ENCODE measurements at places on chromosomes 2 and 18. TPM values are rescaled to one million over a fixed set of nuclear protein-coding genes. Genes with fewer than 3 reads are reported as not detected.

DNA sequence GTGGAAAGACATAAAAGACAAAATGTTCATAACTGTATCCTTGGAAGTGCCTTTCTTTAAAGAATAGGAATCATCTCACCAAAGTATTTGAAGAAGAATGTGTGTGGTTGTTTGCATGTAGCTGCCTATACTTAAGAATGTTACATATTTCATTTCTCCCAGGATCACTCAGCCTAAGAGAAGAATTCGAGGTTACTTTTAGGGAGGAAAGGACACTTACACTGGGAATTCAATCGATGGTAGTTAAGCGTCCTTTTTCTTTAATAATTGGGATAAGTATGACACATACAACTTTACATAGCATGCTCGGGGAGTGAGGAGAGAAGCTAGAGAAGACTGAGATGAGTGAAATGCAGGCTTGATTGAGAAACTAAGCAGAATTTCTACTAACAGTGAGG lies 22.0 kb upstream of the CYP1B1 start:
- no peak for DNase-seq

UGT1A4 gene
- not detected for total RNA-seq

- no peak for DNase-seq
These were observed 38.0 kb upstream of the DARS1 start for GRCh38 chr2:136023416-136023815.

GRCh38 chr2:155060896-155061295 lies 362.4 kb downstream of the KCNJ3 start:
- no peak for DNase-seq

HOXD8 gene
- not detected for total RNA-seq

DNA sequence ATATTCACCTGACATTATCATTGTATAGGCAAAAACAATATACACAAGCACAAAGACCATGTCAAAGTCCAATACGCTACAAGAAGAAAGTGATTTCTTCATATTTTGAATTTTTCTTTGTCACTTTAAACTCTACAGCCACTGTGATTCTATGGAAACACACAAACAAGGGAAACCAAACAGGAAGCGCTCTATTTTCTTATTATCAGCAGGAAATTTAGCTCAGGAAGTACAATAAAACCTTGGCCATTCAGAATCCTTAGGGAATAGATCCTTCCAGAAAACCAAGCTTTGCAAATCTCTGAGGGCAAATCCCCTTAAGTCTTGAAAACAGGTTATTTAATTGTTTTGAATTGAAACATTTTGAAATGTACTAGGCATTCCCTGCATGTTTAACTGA lies 336.2 kb downstream of the EPHA4 start:
- DNase-seq, result no peak

GRCh38 chr2:202541137-202541536 lies 93.6 kb upstream of the FAM117B start:
- no peak for DNase-seq

DNA sequence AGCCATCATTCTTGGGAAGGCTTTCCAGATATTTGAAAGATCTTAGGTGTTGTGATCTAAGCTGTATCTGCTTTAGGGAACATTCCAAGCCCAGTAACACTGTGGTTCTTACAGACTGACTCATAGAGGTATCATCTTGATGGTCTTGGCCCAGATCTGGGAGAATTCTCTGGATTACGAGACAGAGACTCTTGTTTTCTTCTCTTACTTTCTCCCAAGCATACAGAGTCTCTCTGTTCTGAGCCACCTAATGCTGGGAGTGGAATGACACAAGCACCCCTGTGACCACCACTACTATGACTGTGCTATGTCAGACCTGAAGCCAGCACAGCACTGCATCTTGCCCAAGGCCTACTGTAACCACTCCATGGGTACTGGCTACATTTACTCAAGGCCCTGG lies 81.0 kb upstream of the EPAS1 start:
- peak; percentile 79 for DNase-seq

DNA sequence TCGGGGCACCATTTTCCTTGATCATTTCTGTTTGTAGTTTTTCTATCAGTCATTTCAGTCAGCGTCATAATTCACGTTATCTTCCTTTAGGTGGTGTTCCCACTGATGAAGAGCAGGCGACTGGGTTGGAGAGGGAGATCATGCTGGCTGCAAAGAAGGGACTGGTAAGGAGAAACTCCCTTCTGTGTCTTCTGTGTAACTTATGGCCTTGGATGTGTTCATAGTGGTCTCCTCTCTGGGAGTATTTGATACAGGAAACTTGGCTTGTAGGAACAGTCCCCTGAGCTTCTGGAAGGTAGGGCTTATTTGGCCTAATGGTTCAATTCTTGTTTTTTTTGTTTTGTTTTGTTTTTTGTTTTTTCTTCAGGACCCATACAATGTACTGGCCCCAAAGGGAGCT lies 1.1 kb downstream of the COX5B start:
- no peak for DNase-seq

DNA sequence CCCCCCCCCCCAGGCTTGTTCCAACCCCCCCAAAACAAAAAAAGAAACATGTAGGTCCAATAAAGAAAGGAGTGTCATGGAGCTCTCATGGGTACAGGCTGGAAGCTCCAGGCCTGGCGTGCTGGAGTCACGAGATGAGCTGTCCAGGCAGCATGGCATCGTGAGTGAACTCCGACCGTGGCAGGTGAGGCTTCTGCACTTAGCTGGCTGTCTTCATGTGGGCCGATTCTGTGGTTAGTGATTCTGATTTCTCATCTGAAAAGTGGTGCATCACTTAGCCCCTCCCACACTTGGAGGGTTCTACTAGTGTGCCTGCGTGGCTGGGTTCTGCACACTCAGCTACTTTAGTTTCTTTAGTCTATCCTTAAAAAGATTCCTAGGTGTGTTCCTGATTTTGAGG lies 126.4 kb upstream of the MGAT5 start:
- DNase-seq, result no peak

HOXD12 gene
- total RNA-seq, result not detected

DNA sequence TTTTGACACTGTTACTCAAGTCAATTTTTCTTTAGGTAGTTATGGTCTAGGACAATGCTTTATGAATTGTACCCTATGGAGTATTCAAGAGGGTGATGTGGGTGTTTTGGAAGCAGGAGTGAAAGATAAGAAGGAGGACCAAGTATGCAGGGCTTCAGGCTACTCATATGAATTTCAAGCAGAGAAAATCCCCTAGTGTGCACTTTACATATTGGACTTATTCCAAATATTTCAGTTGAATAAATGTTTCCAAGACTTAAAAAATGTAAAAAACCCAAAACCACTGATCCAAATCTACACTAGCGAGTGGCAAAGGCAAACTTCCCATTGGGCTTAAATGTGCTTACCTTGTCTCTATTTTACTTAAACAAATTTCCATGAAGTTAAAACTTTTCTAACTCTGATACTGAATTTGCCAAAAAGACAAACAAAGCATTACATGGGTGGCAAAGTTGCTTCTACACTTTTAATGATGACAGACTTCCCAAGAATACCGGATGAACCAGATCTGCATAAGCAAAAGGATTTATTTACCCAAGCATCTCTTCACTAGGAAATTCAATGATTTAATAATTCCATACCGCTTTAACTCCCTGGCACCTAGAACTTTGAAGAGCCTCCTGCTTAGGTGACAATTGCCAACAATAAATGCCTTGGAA lies 1233.5 kb upstream of the NXPH2 start:
- no peak for DNase-seq

GRCh38 chr18:76824145-76824676 lies 1.9 kb downstream of the ZNF236 start:
- DNase-seq, result no peak

DNA sequence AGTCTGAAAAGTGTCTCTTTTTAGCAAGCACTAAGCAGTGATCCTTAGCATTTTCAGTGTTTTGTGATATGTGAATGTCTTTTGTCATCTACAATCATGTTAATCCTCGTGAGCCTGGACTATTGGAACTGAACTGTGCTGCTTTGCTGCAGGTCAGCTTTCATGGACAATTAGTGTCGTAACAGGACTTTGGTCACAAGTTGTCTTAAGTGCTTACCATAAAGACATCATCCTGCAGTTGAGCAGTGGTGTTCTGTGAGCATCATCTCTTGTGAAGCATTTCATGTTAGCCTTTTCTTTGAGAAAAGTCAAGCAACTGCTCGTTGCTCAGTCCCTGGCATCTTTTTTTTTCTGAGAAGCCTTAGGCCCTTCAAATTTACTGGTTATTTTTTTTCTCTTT lies 135.9 kb downstream of the ZNF407 start:
- no peak for DNase-seq

GRCh38 chr2:67950919-67951318 lies 111.9 kb downstream of the C1D start:
- no peak for DNase-seq

DNA sequence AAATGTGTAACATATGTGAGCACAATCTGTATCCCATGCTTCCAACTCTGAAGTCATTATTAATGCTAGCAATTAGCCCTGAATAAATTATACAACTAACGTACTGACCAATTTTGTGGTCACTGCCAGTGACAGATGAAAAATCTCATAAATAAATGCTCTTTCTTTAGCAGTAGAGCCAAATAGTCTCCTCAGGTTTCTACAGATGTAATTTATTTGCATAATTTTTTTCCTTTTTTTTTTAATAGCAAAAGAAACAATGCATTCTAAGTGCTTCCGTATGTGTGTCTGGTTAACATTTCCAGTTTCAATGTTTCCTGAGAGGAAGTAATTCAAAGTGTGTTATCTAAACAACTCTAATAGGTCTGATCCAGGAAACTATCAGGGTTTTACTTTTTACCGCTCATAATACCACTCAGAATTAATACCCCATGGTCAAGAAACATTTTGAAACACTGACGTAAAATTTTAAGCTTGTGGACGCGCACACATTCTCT lies 108.4 kb downstream of the MEP1B start:
- no peak for DNase-seq

ZC3H6 gene
- 2.2 TPM for total RNA-seq

IL37 gene
- total RNA-seq, result not detected

ADNP2 gene
- total RNA-seq, result 13.9 TPM

EHD3 gene
- total RNA-seq, result 39.8 TPM

DNA sequence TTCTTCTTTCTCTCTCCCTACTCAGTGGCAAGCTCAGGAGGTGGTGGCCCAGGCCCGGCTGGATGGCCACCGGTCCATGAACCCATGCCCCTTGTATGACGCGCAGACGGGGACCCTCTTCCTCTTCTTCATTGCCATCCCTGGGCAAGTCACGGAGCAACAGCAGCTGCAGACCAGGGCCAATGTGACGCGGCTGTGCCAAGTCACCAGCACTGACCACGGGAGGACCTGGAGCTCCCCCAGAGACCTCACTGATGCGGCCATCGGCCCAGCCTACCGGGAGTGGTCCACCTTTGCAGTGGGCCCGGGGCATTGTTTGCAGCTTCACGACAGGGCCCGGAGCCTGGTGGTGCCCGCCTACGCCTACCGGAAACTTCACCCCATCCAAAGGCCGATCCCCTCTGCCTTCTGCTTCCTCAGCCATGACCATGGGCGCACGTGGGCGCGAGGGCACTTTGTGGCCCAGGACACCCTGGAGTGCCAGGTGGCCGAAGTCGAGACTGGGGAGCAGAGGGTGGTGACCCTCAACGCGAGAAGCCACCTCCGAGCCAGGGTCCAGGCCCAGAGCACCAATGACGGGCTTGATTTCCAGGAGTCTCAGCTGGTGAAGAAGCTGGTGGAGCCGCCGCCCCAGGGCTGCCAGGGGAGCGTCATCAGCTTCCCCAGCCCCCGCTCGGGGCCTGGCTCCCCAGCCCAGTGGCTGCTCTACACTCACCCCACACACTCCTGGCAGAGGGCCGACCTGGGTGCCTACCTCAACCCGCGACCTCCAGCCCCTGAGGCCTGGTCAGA lies 1.8 kb downstream of the NEU2 start:
- no peak for DNase-seq

ONECUT2 gene
- under 0.01 TPM for total RNA-seq

- DNase-seq, result no peak
These were observed 206.3 kb downstream of the AFF3 start for GRCh38 chr2:99936065-99936464.

PTMA gene
- 380 TPM for total RNA-seq

DNA sequence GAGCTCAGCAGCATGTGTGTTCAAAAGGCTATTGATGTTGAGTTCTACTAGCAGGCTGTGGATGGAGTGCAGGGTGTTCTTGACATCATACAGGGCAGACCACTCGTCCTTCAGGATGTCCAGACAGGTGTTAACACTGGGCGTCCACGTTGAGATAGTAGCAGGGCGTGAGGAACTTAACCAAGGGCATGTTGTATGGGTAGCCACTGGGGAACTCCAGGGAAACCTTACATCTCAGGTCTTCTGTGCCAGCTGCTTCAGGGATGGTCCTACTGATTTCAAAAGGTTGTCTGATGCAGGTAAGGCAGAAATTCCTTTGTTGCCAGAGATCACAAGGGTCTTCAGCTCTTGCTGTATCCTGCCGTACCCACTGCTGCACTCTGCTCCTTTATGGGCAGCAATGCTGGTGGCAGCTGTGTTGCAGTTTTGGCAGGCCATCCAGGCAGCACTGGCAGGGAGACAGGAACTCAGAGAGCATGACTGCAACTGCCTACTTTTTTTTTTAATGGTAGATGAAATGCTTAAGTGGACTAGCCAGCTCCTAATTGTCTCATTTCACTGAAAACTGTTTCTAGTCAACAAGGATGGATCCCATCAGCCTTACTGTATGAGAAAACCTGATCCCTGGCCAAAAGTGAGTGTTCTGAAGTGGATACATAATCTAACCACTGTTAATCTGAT lies 32.4 kb upstream of the RBBP8 start:
- peak; percentile 3 for DNase-seq

CNNM4 gene
- total RNA-seq, result 2.0 TPM

DNA sequence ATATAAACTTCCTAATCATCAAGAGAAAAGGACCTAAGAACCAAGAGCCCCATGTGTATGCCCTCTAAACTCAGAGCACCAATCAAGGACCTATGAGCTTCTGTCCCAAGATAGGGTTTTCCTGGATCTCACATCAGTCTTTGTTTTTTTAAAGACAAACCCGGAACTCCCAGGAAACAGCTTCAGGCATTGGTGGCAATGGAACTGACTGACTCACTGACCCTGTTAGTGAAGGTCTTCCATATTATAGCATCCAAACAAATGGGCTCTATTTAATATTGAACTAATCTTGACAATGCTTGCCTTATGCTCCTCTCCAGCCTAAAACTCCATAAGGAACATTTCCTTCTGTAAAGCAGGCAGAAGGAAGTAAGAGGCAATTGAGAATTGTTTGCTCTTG lies 63.5 kb upstream of the RPE start:
- no peak for DNase-seq

CNGA3 gene
- not detected for total RNA-seq

LRRC30 gene
- not detected for total RNA-seq

DNA sequence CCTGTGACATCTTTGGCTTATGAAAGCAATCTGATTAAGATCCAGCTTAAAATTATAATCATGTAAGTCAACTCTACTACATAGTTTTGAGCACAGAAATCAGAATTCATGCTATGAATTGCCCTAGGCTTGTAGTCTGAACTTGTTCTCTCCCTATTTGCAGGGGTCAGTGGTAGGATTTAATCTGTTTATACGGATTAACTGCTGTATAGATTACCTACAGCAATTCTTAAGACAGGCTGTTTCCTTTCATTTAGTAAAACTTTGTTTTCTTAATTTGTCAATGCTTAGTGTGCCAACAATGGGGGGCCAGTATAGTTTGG lies 287.9 kb downstream of the PDE11A start:
- no peak for DNase-seq

GRCh38 chr2:209074711-209075110 lies 349.1 kb upstream of the MAP2 start:
- no peak for DNase-seq

Measured in IMR-90 (cell line).